ENCODE measurements at places on chromosomes 6 and 20. TPM values are rescaled to one million over a fixed set of nuclear protein-coding genes. Genes with fewer than 3 reads are reported as not detected.
A peak's percentile ranks its signal among the peaks of the same experiment; 100 is the strongest.

The CST7 gene
- total RNA-seq: 11.7 TPM

The GRM1 gene
- 0.09 TPM for total RNA-seq

The STX11 gene
- 54.1 TPM for total RNA-seq

The MAS1L gene
- total RNA-seq: 0.50 TPM

The FOXA2 gene
- 23.5 TPM for total RNA-seq

The FBXO30 gene
- total RNA-seq: 9.0 TPM

The SIRPD gene
- 1.5 TPM for total RNA-seq

DNA sequence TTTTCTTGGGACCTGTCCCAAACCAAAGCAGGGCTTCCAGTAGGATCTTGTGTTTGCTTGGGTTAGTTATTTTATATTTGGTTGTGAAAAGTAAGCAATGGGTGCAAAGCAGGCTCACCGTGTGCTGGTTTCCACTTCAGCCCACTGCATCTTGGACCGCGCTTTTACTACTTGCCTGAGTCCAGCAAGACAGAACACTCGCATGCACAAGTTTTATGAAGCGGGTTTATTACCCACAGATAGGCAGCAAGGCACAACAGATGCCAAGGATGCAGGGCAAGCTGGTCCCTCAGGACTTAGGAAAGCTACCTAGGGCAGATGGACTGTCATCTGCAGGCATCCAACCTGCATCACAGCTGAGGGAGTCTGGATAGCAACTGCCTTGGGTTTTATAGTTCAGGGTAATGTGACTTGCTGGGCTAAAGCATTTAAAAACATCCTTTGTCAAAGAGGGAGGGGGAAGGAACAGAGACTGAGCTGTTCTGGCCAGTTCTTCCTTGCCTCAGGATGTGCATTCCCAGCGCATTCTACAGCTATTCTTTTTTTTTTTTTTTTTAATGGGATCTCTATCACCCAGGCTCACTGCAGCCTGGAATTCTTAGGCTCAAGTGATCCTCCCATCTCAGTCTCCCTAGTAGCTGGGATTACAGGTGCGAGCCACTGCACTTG is 18.5 kb downstream of the CITED2 start:
- H3K27me3 ChIP-seq: no peaks in the 10 kb centered on the region
- no peak overlapping the region for H3K27ac ChIP-seq
- DNase-seq: no peak
- H3K36me3 ChIP-seq: no peaks in the 10 kb centered on the region

DNA sequence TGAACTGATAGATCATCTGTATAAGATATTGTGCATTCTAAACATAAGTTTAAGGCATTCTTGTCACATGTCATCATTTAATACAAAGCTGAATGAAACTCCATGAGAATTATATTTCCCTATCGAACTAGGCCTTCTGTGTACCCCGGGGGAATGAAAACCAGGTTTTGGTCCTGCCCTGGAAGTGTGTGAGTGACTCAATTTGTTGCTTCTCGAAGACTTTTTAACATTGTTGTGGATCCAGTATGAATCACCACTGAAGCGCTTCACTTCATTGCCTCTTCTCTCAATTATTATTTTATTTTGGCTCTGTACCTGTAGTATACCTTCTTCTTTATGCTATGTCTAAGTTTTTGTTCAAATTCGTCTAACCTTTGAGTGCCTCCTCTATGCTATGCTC is 150.8 kb downstream of the GRIK2 start:
- no peaks in the 10 kb centered on the region for H3K36me3 ChIP-seq
- H3K27ac ChIP-seq: no peak overlapping the region

DNA sequence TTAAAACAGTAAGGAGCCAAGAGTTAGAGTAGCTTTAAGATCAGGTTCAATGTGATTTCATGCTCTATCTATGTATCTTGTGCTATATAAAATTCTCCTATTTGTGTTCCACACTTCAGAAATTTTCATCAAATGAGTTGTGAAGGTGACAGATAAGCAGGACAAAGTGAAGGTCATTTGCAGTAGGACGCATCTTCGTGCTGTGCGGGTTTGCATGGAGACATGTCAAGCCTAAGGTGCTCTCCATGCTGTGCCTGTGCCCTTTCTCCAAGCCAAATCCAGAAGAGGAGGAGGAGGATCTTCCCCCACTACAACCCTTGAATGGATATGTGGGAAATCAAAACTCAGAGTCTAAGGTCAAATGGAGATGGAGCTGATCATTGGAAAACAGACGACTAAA is 147.3 kb upstream of the NEDD9 start:
- H3K36me3 ChIP-seq: no peaks in the 10 kb centered on the region
- H3K4me1 ChIP-seq: peaks cover 50% of the 10 kb centered on the region
- no peaks in the 10 kb centered on the region for H3K27me3 ChIP-seq
- no peak for DNase-seq
- peak overlapping the region; percentile 47 for H3K4me3 ChIP-seq
- no peak overlapping the region for H3K27ac ChIP-seq

DNA sequence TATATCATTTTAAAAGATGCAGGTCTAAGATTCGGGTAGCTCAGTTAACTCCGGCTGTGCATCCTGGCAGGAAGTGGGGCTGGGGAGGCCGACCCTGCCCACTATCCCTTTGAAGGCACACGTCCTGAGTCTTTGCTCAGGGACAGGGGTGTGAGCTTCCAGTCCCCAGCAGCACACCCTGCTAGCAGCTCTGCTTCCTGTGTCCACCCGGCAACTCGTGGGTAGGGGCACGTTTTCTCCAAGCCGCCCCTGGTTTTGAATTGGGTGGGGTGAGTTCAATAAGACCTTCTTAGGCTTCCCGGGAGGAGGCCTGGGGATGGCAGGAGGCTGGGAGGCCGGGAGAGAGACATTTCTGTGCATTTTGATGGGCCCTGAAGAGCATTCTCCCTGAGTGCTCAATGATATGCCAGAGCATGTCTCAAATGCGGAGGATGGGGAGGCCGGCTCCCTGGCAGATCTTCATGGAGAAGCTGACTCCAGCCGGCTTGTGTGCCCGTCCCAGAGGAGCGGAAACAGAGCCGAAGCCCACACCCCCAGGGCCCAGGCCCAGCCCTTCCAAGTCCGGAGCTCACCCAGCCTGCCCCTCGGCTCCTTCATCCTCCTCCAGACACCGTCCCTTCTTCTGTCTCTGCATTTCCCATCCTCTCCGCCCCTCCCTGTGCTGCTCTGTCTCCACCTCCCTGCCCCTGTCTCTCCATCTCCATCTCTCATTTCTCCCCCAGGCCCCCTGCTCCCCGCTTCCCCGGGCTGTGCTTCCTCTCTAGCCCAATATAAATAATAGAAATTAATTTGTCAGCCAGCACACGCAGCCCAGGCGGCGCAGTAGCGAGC is 36.3 kb upstream of the ZFAND3 start:
- no peaks in the 10 kb centered on the region for H3K36me3 ChIP-seq
- no peak overlapping the region for H3K27ac ChIP-seq
- DNase-seq: no peak
- peaks cover 20% of the 10 kb centered on the region for H3K4me1 ChIP-seq
- peaks cover 12% of the 10 kb centered on the region for H3K27me3 ChIP-seq

DNA sequence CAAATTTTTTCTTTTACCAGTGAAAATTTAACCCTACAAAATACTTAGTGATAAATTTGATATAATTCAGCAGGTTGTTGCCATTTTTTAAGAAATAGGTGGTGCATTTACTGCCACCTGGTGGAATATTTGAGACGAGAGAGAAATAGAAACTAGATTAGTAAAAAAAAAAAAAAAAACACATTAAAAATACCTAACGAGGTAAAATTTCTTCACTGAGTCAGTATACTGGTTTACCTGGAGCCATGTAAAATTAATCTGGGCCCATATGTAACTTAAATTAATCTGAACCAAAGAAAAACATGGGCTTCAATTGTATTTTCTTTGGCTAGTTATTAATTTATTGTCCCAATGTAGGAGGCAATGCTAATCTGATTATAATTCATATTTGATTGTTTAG is 520.8 kb downstream of the EPM2A start:
- no peak overlapping the region for H3K4me3 ChIP-seq
- no peaks in the 10 kb centered on the region for H3K27me3 ChIP-seq
- H3K4me1 ChIP-seq: no peaks in the 10 kb centered on the region
- no peak overlapping the region for H3K27ac ChIP-seq

DNA sequence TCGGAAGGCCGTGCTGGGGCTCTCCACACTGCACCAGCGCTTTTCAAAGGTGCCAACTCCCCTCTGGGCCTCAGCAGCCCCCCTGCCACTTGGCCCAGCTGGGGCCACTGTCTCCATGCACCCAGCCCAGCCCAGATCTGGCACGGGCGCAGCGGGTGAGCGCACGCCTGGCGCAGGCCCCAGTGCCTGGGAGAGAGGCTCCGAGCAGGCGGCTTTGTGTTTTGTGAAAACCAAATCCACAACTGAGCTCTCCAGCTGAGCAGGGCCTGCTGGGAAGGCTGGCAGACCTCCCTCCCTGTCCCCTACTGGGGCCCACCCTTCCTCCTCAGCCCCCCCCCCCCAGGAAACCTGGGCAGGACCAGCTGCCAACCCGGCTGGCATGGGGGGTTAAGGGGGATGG is 17.0 kb downstream of the MDGA1 start:
- no peaks in the 10 kb centered on the region for H3K4me1 ChIP-seq
- H3K4me3 ChIP-seq: no peak overlapping the region
- no peak overlapping the region for H3K27ac ChIP-seq
- H3K36me3 ChIP-seq: no peaks in the 10 kb centered on the region
- H3K27me3 ChIP-seq: no peaks in the 10 kb centered on the region
- no peak for DNase-seq

GRCh38 chr6:106125925-106126435 is 39.8 kb downstream of the PRDM1 start:
- DNase-seq: no peak
- H3K4me3 ChIP-seq: no peak overlapping the region
- H3K27ac ChIP-seq: no peak overlapping the region
- no peaks in the 10 kb centered on the region for H3K36me3 ChIP-seq
- H3K27me3 ChIP-seq: no peaks in the 10 kb centered on the region

DNA sequence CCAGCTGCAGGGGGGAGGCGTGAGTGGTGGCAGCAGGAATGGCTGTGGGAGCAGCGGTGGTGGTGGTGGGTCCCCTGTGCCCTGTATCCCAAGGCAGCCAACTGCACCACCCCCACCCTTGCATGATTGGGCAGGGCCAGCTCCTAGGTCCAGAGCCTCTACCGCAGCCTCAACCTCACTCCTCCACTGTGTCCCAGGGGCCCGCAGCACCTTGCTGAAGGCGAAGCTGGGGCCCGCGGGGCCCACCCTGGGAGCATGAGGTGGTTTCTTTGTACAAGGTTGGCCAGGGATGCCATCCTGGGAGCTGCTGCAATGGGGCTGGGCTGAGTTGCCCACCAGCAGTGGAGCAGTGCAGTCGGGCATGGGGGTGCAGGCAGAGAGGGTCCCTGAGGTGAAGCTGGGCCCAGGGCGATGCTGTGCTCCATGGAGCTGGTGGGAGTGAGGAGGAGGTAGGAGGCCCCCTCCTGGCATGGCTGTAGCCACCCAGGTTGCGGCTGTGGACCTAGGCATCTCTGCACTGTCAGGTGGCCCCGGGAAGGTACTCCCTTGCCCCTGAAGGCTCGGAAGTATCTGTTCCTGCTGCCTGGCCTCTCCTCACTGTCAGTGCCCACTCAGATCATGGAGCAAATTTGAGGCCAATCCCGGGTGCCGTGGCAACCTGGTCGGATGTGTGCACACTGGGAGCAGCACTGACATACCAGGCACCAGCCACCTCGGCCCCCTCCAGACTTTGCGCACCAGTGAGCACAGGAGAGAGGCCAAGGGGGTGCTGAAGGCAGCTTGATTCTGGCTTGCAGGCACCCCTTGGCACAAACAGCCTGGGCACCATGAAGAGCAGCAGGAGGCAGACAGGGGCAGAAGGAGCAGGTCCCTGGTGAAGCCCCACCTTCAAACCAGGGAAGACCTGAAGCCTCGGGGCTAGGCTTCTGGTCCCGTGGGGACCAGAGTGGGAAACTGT is 60.2 kb upstream of the L3MBTL3 start:
- H3K4me1 ChIP-seq: no peaks in the 10 kb centered on the region
- DNase-seq: no peak
- no peaks in the 10 kb centered on the region for H3K27me3 ChIP-seq
- H3K36me3 ChIP-seq: no peaks in the 10 kb centered on the region
- no peak overlapping the region for H3K4me3 ChIP-seq

DNA sequence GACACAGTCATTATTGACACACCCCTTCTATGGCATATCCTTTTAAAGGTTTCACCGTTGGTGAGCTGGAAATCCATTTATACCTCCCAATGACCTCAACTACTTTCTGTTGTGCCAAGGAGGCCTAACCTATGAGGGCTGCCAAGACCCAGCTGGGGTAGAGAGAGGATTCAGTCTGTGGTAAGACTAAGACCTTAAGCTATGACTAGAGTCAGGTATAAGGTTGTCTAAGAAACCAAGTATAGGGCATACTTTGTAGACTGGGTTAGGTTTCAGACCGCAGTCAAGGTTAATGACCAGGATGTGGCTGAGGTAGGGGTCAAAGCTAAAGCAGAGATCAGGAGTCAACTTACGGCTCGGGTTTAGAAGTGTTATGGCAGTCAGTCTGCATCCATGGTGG is 641.2 kb upstream of the CHD6 start:
- H3K36me3 ChIP-seq: no peaks in the 10 kb centered on the region
- no peak for DNase-seq
- no peaks in the 10 kb centered on the region for H3K4me1 ChIP-seq
- H3K27ac ChIP-seq: no peak overlapping the region

DNA sequence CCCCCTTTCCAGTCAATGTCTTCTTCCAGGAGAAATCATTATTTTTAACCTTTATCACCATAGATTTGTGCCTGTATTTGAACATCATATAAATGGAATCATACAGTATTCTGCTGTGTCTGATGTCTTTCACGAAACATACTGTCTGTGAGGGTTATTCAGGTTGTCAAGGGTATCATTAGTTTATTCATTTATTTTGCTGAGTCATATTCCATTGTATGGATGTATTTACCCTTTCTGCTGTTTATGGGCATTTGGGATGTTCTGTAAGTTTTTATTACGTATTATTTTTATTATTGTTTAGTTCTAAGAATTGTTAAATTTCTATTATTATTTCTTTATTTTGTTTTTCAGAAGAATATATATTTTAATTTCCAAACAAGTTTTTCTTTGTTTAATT is 22.0 kb downstream of the DNPH1 start:
- H3K27me3 ChIP-seq: no peaks in the 10 kb centered on the region
- H3K27ac ChIP-seq: no peak overlapping the region
- H3K4me1 ChIP-seq: no peaks in the 10 kb centered on the region
- no peak overlapping the region for H3K4me3 ChIP-seq

- no peak overlapping the region for H3K27ac ChIP-seq
- H3K4me3 ChIP-seq: no peak overlapping the region
- H3K27me3 ChIP-seq: no peaks in the 10 kb centered on the region
- DNase-seq: no peak
These were observed 69.2 kb downstream of the THBS2 start for GRCh38 chr6:169184419-169184818.

All from lower lobe of right lung (tissue), 2 donors.